Stimulated activated CD4-positive, alpha-beta T cell treated with anti-CD3 and anti-CD28 coated beads, TNF-alpha, amount 100 ng/mL, for 24 hours (primary cell): ENCODE measurements at places on chromosomes 5 and 9.

GRCh38 chr9:91331849-91332248 lies 29.9 kb downstream of the AUH start:
- no peak for DNase-seq

DNA sequence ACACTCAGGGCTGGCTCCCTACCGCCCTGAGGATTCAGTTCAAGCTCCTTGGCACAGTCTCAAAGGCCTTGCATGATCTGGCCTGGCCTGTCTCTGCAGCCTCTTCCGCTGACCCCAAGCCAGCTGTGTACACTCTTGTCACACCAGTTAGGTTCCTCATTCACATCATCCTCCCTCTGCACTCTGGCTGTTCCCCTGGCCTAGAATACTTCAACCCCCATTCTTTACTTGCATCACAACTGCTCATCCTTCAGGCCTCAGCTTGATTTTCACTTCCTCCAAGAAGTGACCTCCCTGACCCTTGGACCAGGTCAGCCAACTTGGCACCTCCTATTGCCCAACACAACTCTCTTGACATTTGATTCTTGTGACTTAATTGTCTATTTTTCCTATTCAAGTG lies 18.9 kb upstream of the PFDN1 start:
- DNase-seq, result no peak

- no peak for DNase-seq
Measured at GRCh38 chr9:124260769-124261603, 3.2 kb downstream of the NEK6 start.

- no peak for DNase-seq
Measured at GRCh38 chr5:59042201-59043055, 459.6 kb downstream of the RAB3C start.

DNA sequence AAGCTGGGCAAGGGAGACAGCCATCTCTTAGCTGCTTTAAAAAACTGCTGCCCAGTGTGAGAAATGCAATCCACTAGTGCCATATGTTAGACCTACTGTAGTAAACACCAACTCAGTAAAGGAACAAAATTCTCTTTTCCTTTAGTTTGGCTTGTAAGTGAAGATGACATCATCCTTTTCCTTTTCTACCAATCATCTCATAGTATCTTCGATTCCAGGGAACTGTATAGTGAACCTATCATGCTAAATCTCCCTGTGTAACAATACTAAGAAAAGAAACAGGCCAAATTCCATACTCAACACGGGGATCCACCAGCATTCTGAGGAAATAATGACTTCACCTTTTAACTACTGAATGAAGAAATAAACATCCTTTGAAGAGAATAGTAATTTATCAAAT lies 100.1 kb downstream of the RAPGEF6 start:
- no peak for DNase-seq

DNA sequence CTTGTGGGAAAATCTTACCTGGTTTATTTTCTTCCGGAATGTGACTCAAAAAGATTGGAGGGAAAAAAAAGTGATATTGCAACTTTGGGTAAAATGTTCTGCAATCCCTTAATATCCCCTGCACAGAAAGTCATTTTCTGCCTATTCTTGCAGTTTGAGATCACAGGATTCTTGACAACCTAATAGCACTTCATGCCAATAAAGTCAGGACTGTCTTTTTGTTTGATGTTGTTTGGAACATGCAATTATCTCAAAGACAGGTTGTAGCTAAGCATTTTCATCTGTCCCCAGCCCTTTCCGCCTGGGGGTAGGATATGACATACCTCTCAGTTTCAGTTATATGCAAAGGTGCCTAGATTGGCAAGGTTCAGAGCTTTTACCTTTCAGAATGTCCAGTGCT lies 63.9 kb downstream of the ALDH1A1 start:
- DNase-seq, result no peak

GRCh38 chr9:16335788-16336580 lies 534.5 kb downstream of the BNC2 start:
- no peak for DNase-seq

DNA sequence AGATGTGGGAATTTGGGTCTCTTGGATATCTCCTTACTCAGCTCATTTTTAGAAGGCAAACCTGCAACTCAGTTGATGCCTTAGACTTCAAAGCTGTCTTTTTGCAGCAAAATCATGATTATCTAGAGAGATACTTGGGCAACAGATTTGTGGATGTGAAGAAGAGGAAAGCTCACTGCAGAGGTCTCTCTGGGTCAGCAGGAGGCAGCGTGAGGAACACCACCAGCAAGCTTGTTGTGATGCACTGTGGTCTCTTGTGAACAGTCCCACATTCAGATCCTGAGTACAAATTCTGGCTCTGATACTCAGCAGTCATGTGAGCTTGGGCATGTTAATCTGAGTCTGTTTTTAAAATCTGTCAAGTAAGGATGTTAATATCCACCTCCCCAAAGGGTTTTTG lies 26.3 kb upstream of the DMRT3 start:
- no peak for DNase-seq

DNA sequence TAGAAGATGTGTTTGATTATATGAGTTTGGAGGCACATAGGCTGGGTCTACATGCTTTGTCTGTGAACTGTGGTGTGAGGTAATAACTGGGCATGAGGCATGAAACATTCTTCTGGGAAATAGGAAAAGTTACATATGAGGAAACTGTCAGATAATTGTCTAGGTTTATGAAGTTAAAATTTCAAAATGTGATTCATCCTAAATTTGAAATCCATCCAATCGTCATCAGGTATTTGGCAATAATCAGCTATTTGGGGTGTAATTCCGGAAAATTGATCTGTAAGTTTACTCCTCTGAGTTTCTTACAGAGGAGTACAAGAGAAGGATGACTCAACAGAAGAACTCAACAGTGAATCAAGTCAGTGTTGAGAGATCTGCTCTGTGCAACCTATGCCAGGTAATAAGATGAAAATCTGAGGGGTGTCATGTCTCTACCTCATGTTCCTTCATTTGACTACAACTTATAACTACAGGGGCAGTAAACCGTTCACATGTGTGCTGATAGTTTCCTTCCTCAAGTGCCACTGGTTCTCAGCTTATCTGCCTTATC lies 1171.6 kb upstream of the CDH18 start:
- no peak for DNase-seq

DNA sequence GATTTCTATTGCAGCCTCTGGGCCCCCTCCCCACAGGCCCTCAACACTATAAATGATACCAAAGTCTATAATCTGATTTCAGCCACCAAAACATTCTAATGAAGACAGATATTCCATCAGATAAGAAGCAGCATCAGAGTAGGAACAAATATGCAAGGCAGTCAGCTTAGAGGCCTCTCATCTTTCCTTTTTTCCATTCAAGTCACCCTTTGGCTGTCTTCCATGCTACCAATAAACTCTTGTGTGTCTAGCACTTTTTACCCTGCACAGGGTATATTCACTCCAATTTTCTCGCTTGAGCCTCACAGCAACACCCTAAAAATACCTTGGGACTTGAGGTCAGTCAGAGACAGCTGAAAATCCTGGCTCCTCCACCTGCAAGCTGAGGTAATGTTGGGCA lies 193.7 kb downstream of the BRINP1 start:
- no peak for DNase-seq

DNA sequence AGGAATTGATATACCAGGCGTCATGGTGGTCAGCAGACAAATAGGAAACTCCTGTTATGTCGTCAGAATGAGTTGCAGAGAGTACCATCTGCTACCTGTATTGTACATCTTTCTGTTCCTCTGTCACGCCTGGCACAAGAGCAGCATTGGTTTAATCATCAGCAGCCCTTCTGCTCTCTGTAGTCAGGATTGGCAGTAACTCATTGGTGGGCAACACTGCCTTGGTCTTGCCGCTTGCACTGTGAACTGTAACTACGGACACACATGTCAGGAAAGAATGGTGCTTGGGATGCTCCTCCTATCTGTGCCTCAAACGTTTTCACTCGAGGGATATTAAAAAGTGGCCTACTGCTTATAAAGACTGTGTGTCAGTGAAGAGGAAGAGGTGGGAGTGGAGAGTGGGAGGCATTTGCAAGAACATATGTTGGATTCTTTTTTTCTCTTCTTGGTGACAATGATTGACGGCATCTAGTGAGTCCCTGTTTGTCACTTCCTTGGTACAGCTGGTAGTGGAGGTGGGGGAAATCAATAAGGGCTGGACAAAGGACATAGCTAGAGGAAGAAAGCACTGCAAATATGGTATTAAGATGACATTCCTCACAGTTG lies 76.6 kb downstream of the F2RL2 start:
- no peak for DNase-seq

- DNase-seq, result no peak
Measured at GRCh38 chr9:132994410-132995120, 16.1 kb downstream of the GFI1B start.

- no peak for DNase-seq
Measured at GRCh38 chr5:173944511-173944910, 44.5 kb upstream of the C5orf47 start.

- no peak for DNase-seq
Measured at GRCh38 chr9:87578625-87579024, 81.0 kb downstream of the DAPK1 start.

GRCh38 chr5:55241746-55242145 lies 8.3 kb upstream of the CCNO start:
- DNase-seq, result no peak
